Globus pallidus (tissue), 1 donor: ENCODE measurements at places on chromosomes 7 and 10.

DNA sequence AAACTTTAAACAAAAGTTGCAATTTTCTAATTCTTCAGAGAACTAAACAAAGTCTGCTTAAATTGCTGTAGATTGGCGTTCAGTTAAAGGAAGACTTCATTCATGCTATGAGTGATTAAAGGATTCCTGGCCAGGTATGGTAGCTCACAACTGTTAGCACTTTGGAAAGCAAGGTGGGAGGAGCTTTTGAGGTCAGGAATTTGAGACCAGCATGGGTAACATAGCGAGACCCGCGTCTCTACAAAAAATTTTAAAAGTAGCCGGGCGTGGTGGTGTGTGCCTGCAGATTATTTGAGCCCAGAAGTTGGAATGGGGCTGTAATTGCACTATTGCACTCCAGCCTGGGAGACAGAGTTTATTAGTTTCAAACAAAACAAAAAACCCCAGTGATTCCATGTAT lies 13.5 kb upstream of the SCRN1 start:
- DNase-seq: no peak

DNA sequence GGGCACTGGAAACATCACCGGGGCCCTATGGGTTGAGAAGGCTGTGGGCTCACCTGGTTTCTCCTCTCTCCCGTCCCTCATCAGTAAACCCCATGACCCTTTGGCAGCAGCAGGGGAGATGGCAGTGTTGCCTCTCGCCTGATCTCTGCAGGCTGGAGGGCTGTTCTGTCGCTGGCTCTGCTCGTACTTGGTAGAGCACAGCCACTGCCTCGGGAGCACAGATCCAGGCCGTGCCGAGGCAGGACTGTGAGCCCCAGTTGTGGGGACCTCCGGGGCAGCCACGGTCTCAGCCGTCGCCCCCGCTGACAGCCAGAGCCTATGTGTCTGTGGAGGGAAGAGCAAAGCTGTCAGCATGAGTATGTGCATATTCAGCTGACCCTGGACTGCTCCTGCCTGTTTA lies 94.9 kb downstream of the PTPRE start:
- no peak for DNase-seq

- DNase-seq: no peak
These were observed 48.8 kb downstream of the GOLGA7B start for GRCh38 chr10:97898429-97898828.

DNA sequence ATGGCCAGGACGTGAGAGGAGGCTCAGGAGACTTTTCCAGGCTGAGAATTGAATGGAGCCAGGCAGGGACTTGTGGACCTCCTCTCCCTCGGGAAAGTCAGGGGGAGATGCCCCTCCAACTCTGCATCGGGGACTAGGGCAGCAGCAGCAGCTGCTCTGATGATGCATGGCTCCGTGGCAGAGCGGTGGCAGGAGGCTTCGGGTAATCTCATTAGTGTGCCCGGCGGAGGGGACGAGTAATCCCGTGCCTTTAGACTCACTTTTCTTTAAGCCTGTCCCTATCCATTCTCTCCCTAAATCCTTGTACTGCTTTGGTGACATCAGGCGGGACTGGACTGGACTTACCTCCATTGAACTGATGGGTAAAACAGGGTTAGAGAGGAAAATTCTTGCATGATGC lies 75.1 kb downstream of the ZMIZ1 start:
- DNase-seq: no peak

- no peak for DNase-seq
These were observed 14.9 kb downstream of the BZW2 start for GRCh38 chr7:16660702-16661464.

DNA sequence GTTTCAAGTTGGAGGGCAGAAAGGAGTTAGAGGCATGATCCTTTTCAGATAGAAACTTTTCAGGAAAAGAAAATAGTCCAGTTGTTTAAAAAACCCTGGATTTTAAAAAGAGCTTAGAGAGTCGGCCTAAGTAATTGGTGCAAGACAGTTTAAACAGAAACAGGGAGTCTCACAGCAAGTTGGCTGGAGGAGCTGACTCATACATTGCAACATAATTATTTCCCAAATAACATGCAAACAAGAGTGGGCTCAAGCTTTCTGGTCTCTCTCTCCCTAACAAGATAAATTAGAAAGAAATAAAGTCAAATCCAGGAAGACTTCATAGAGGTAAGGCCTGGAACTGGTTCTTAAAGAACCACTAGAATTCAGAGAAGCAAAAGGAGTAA lies 100.3 kb upstream of the AGBL3 start:
- no peak for DNase-seq

DNA sequence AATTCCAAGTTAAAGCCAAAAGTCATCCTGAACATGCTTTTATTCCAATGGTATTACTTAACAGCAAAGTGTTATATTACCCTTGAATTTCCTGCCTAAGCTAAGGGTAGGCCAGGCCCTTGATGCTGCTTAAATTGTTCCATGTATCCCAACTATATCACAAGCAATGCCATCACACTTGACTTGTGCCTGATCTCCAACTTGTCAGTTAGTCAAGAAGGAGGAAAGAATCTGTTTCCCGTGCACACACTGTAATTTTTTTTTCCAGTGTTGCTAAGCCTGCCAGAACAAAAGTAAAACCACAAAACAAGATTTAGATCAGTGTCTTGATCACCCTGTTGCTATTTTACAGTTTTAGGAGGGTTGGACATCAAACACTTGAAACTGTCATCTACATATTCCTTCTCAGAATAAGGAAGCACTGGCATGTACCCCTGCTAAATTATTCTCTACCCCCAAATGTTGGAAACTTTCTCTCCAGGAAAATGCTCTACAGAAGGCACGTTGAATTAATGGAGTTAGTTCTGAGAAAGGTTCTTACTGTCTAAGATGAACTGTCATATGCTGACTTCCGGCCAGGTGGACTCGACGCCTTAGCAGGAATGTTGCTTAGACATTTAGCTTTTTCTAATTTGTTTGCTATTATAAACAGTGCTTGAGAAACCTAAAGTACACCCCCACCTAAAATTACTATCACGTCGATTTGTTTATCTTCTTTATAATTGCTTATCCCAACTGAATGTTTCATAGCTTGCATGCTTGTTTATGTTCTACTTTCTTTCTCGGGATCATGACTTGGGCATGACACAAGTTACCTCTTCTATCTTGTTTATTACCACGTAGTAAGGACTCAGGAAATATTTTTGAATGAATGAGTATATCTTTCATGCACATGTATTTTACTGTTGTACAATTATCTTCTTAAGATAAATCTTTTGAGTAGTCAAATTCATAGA lies 105.5 kb upstream of the ZNF438 start:
- DNase-seq: no peak

DNA sequence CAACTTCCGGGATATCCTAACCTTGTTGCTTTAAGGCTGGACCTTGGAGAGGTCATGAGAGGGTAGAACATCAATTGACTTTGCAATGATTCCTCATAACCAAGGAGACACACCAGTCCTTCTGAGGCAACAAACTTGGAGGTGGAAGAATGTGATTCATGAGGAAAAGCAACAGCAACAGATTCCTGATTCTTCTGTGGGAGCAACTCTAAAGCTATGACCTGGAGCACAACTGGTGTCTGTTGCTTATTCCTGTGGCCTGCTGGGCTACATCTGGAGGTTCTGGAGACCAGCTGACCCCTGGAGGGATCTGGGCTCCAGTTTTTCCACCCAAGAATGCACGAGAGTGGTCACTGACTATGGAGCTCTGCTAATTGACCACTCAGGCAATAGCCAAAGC lies 116.6 kb downstream of the CREB5 start:
- no peak for DNase-seq
